ENCODE measurements at places on chromosomes 2 and 18.

DNA sequence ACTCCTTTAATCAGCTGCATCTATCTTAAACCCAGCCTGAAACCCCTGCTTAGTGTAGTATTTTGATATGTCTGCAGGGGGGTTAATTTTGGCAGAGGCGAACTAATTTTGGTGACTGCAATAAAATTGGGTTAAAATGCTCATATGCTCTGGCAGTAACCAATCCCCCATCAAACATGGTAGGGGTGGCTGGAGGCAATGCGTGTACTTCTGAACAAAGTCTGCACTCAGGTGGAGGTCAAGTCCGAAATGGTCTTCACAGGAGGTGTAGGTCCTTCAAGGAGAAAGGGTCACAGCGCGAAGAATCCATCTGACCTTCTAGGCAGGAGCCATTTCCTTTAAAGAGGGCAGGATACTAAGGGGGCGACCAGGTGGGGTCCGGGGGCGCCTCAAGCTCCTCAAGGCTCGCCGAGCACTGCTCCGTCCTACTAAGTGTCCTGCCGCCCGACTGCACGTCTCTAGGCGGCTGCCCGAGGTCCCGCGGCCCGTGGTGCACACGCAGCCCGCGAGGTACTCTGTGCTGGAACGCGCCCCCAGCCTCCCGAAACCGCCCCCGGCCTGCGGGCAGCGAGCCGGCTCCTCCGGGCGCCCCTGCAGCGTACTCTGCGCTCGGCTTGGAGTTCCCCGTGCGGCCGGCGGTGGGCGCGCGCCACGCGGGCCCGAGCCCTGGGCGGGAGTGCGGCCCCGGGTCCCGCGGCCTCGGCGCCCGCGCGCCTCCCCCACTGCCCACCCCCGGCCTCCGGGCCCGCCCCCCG is 1.7 kb upstream of the LDLRAD4 start:
- no peak for DNase-seq

- no peak for DNase-seq
Measured at GRCh38 chr2:222733846-222734702, 62.6 kb downstream of the MOGAT1 start.

DNA sequence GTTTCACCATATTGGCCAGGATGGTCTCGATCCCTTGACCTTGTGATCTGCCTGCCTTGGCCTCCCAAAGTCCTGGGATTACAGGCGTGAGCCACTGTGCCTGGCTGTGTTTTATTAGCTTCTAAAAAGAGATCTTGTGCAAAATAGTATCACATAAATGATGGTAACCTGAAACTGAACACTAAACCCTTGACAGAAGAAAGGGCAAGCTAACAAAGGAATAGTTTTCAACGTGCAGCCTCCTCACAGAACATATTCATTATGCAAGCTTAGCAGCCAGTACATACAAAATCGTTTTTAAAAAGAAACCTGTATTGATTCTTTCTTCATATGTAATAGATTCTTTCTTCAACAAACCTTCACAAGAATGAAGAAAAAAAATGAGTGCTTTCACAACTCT is 20.6 kb downstream of the CHN1 start:
- DNase-seq, result no peak

DNA sequence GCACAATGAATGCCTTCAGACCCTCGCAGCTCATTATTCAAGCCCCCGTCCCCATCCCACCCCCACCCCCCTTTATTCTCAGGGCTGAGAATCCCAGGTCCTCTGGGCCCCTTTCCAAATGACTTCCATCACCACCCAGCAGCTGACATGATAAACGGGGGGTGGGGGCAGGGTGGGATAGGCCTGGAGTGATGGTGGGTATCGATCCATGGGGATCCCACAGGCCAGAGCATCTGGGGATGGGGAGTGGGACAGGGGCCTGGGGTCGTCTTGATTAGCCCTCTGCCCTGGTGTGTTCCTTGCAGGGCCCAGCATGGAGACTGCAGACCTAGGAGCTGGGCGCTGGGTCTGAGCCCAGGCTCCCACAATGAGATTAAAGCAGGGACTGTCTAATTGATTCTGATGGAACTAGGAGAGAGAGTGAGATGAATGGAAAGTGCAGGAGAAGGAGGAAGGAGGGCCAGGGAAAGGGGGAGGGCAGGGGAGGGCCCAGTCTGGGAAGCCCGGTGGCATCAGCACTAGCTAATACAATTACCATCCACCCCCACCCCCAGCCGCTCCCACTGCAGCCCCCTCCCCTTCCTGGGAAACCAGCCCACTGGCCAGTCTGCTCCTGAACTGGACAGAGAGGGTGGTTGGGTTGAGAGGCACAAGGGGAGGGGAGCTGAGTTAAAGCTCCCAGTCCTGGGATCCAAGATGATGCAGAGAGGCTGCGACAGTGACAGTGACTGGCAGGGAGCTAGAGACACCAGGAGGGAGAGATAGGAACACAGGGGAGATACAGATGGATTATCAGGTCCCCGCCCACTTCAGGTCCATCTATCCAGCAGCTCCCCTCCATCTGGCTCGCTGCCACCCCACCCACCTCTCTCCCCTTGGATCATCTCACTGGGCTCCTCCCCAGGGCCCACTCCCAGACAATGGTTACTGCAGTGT is 13.1 kb upstream of the TNS1 start:
- no peak for DNase-seq

- DNase-seq, result no peak
Measured at GRCh38 chr2:151009437-151010175, 252.1 kb downstream of the RBM43 start.

DNA sequence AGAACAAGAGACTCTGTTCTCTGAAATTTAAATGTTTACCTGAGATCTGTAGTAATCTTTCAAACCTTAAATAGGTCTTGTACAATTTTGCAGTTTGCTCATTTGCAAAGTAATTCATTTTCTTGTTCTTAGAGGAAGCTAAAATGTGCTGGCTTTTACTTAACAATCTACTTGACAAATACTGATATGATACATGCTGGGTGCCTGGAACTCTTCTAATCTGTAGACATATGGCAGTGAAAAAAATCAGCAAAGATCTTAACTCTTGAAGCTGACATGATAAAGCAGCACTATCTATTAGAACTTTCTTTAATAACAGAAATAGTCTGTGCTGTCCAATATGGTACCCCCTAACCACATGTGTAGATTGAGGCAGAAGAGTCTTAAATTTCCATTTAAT is 1352.8 kb upstream of the SLC39A10 start:
- no peak for DNase-seq

GRCh38 chr18:8008033-8008432 is 440.9 kb downstream of the PTPRM start:
- DNase-seq, result no peak

DNA sequence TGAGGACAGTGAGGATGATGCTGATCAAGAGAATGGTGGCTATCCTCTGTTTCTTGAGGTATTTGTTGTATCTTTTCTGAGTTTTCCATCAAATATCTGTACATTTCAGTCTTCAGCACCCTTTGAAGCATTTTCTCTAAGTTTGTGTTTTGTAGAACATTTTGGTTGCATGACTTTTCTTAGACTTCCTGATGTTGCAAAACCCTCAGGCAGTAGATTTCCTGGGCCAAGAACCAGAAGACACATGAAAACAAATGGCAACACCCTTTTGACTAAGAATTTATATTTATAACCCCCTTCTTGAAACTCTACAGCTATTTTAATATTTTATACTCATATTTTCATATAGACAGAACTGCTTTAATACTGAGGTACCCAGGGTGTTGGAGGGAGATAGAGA is 16.2 kb downstream of the HNMT start:
- DNase-seq, result no peak

All from glomerular endothelial cell (primary cell).